ENCODE measurements at places on chromosomes 2 and 18.

- DNase-seq, result no peak
Observed at GRCh38 chr18:52289392-52289791, 50.6 kb upstream of the DCC start.

DNA sequence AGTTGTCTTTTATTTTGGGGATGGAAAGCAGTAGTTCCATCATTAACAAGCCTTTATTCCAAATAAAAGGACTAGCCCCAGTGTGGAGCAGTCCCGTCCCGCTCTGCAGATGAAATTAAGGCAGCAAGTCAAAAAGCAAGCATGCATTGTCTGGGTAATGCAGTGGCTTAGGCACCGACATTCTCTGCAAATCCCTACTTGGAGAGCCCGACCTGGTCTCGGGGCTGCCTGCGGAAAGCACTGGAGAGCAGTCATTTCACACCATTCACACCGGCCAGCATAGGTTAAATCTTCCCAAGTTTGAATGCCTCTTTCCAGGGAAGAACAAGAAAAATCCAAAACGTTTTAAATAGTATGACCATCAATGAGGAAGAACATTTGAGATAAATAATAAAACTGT lies 24.4 kb upstream of the RAB12 start:
- no peak for DNase-seq

GRCh38 chr2:207276248-207276647 lies 110.5 kb upstream of the KLF7 start:
- no peak for DNase-seq

- no peak for DNase-seq
Observed at GRCh38 chr2:196808083-196808665, 981 bp downstream of the C2orf66 start.

DNA sequence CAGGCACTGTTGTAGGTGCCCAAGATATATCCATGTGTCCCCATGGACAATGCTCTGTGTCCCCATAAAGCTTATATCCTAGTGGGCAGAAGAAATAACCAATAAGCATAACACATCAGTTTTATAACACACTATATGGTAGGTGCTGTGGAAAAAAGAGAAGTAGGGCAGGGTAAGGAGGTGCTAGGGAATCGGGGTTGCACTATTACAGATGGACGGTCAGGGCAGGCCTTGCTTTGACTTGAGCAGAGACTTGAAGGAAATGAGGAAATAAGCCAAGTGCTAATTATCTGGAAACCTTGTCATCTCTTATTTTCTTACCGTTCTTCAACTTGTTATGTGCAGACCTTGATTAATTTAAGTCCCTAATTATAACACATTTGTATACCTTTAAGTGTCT lies 82.0 kb downstream of the PHLPP1 start:
- DNase-seq, result no peak
